ENCODE measurements at places on chromosomes 6 and 20. TPM values are rescaled to one million over a fixed set of nuclear protein-coding genes. Genes with fewer than 3 reads are reported as not detected.

GRCh38 chr6:20207088-20207418 is 5.2 kb downstream of the MBOAT1 start:
- DNase-seq: no peak

GRCh38 chr6:40930555-40930954 is 108.5 kb downstream of the UNC5CL start:
- no peak for DNase-seq

DNA sequence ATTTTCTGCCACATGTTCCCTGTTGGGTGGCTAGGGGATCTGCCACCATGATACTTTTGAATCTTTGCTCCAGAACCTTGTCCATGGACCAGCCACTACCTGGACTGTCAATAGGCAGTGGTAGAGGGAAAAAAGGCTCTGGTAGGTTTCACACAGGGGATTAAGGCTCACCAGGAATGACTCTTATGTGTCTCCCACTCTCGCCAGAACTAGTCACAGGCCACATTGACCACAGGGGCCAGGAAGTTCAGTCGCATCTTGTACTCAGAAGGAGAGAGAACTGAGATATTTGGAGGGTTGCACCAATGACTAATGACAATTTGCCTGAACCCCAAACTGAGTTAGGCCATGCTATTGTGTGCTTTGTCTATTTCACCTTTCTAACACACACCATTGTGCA is 23.6 kb upstream of the APCDD1L start:
- no peak for DNase-seq

GRCh38 chr20:36098364-36098763 is 56.2 kb upstream of the EPB41L1 start:
- DNase-seq: peak; percentile 75

DNA sequence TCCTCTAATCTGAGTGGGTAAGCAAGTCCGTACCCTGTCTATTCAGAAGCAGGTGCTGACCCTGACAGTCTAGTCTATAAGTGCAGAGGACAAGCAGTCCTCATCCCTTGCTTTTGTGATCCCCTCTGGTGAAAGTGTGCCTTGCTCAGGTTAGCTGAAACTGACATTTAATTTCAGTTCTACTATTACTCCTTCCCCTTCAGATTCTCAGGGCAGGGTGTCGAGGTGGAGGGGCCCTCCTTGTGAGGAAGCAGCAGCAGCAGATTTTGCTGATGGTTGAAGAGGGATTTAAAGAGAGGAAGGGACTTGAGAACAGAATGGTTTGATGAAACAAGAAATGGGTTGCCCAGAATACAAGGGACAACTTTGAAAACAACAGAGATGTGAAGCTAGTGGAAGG is 309.3 kb downstream of the CLIC5 start:
- DNase-seq: no peak

DNA sequence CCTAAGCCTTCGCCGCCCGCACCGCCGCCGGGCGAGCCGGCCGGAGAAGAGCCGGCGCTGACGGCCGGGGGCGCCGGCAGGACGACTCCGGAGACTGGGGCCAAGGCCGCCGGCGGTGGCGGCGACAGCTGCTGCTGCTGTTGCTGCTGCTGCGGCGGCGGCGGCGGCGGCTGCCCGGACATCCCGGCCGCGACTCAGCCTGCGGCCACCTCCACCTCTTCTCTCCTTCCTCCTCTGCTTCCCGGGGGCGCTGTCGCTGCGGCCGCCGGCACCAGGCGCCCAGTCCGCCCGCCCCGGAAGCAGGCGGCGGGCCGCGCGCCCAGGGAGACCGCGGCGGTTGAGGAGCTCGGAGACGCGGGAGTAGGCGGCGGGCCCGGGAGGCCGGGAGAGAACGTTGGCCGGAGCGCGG is 307 bp downstream of the RANBP9 start:
- DNase-seq: no peak

DNA sequence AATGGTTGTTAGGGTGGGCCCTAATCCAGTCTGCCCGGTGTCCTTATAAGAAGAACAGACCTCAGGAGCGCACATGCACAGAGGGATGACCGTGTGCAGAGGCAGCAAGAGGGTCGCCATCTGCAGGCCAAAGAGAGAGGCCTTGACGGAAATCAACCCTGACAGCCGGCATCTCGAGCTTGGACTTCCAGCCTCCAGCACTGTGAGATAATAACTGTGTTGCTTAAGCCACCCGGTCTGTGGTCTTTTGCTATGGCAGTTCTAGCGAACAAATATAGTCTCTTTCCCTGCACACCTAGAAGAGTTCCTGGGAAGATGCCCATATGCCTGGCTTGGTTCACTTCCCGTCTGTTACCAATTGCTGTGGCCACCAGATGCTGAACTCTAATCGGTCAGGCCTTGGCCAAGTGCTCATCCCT is 35.3 kb upstream of the PTGIS start:
- DNase-seq: no peak

DNA sequence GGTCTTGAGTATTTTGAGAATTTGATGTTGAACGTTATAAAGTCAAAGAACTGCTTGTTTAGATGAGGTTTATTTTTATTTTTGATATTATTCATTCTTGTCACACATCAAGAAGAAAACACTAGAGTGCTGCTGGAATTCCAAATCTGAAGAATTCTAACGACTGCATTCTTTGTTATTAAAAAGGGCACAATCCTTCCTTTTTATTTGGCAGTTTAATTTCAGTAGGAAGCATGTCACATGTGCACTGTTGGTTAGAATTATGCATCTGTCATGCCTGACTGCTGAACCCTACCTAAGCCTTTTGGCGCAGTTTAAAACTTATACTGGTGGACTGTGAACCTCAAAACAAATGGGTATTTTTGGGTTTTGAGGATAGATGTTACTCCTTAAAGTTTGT is 4.0 kb downstream of the ID4 start:
- no peak for DNase-seq

GRCh38 chr20:24836041-24836533 is 113.0 kb upstream of the CST7 start:
- no peak for DNase-seq

GRCh38 chr6:33957892-33958525 is 154.2 kb upstream of the MLN start:
- no peak for DNase-seq

GRCh38 chr6:78589436-78589835 is 277.9 kb upstream of the IRAK1BP1 start:
- no peak for DNase-seq

- DNase-seq: no peak
These were observed 151.1 kb downstream of the TMEM242 start for GRCh38 chr6:157172231-157172701.

GRCh38 chr20:23995905-23996666 is 7.5 kb upstream of the GGTLC1 start:
- peak; percentile 54 for DNase-seq

DNA sequence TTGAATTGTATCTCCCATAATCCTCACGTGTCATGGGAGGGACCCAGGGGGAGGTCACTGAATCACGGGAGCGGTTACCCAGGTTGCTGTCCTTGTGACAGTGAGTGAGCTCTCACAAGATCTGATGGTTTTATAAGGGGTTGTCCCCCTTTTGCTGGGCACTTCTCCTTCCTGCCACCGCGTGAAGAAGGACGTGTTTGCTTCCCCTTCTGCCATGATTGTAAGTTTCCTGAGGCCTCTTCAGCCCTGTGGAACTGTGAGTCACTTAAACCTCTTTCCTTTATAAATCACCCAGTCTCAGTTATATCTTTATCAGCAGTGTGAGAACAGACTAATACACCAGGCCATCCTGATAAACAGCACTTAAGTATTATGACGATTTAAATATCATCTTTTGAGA is 9.0 kb upstream of the MRGBP start:
- no peak for DNase-seq

- no peak for DNase-seq
These were observed 432.4 kb downstream of the BMP2 start for GRCh38 chr20:7199861-7200260.

- DNase-seq: no peak
These were observed 55.4 kb downstream of the PSMG4 start for GRCh38 chr6:3314176-3314575.

- DNase-seq: no peak
These were observed 277.1 kb downstream of the SYNE1 start for GRCh38 chr6:152360034-152360433.

DNA sequence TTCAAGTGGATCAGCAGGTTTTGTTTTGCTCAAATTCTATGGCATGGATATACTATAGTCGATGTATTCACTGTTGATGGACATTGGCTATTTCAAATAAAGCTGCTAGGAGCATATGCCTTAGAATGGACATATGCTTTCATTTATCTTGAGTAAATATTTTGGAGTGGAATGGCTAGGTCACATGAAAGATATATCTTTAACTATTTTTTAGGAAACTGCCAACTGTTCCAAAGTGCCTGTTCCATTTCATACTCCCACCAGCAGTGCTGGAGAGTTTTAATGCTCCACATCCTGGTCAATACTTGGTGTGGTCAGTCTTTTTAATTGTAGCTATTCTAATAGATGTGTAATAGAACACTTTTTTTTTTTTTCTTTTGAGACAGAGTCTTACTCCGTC is 81.1 kb upstream of the PIM1 start:
- DNase-seq: no peak

DNA sequence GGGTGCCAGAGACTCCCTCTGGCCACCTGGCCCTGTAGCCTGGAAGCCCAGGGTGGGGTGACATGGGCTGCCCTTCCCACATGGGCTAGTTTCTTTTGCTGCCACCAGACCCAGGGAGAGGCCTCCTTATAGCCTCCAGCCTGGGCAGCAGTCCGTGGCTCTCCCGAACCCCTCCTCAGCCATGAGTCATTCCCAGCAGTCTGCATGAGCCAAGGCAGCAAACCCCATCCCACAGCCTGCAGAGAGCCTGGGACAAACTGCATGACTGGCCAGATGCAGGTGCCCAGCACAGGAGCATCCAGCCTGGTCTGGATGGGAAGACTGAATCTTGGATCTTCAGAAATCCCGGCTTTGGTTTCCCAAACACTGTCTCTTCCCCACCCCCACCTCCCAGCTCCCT is 75.7 kb downstream of the MRPL14 start:
- DNase-seq: no peak

DNA sequence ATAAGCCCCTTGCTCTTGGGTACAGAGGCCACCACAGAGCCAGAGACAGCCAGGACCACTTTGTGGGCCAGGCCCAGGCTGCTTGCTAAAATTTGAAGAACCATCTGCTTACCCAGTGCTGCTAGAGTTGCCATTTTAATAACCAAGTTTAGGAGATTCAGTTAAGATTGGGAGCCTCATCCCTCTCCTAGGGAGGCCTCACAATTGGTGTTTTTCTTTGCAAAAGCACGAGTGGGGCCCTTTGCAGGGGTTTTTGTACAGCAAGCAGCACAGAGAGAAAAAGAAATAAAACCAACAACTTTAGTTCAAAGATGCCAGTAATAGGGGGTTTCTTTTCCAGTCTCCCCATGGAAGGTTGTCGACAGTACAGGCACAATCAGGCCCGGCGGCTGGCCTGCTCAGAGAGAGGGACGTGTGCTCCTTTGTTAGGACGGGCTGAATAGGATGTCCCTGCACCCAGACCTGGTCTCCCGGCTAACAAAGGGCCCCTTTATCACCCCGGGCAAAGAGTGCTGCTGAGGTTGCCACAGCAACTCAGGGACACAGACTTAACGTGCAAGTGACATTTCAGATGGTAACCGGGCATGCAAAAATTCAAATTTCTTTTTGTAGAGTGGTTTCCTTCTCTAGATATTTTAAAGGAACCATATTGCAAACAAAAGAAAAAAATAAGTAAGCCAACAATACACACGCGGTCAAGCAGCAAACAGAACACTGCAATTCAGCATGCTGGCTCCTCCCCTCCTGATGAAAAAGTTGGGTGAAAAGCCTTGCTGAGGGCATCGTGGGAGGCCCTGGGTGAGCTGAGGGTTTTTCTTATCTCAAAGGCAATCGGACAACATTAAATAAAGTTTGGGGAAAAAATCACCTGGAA is 10.5 kb upstream of the TOX2 start:
- no peak for DNase-seq

GRCh38 chr6:118650582-118651281 is 659 bp downstream of the CEP85L start:
- DNase-seq: peak; percentile 17

- DNase-seq: no peak
These were observed 35.2 kb upstream of the TXLNB start for GRCh38 chr6:139327038-139327437.

DNA sequence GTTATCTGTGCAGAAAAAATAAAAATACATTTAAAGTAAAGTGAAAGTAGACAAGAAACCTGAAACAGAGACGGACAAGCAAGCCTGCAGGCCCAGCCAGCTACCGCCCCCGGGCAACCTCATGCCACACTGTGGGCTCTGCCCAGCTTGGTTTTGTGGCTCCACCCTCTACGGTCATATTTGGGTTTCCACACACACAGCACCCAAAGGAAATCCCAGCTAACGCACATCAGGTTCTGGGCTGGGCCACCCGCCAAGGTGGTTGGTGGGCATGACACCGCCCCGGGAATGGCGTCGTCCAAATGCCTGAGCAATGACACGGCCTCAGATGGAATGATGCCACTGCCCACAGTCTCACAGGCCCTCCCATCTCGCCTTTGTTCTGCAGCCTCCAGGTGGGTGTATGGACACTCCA is 22.9 kb downstream of the FAM110A start:
- no peak for DNase-seq

- DNase-seq: no peak
These were observed 10.2 kb downstream of the TRIM10 start for GRCh38 chr6:30150671-30151395.

GRCh38 chr6:105677671-105678475 is 275.0 kb upstream of the PREP start:
- no peak for DNase-seq

DNA sequence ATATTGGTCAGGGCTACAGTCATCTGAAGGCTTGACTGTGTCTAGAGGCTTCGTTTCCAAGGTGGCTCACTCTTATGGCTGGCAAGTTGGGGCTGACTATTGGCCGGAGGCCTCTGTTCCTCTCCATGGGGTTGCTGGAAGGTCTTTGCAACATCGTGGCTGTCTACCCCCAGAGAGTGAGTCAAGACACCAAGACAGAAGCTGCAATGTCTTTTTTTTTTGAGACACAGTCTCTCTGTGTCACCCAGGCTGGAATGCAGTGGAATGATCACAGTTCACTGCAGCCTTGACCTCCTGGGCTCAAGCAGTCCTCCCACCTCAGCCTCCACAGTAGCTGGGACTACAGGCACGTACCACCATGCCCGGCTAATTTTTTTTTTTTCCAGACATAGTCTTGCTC is 29.4 kb upstream of the KIF3B start:
- DNase-seq: no peak

The FAXC gene
- 7.3 TPM for total RNA-seq

The PHIP gene
- 32.0 TPM for total RNA-seq

The GPX5 gene
- total RNA-seq: not detected

The FOXQ1 gene
- total RNA-seq: 11.5 TPM

The LY6G5B gene
- total RNA-seq: 8.1 TPM

The SAMD10 gene
- 12.7 TPM for total RNA-seq

The BACH2 gene
- total RNA-seq: 2.6 TPM

The TTK gene
- 0.92 TPM for total RNA-seq

The TCF21 gene
- total RNA-seq: 10.9 TPM

The GPR31 gene
- total RNA-seq: not detected

The SRSF12 gene
- total RNA-seq: 2.2 TPM

The MCCD1 gene
- not detected for total RNA-seq

The SLC44A4 gene
- total RNA-seq: 457 TPM

The OPN5 gene
- total RNA-seq: not detected

The ULBP1 gene
- 0.09 TPM for total RNA-seq

The CENPQ gene
- 3.5 TPM for total RNA-seq

The TMEM200A gene
- 1.9 TPM for total RNA-seq

The OR2H1 gene
- total RNA-seq: not detected

The BFSP1 gene
- total RNA-seq: 1.2 TPM

All from mucosa of gallbladder (tissue), 1 donor.